Right atrium auricular region (tissue), 2 donors: ENCODE measurements at places on chromosomes 5 and 9. TPM values are rescaled to one million over a fixed set of nuclear protein-coding genes. Genes with fewer than 3 reads are reported as not detected.

- DNase-seq = no peak
Measured at GRCh38 chr9:69535286-69535832, 136.8 kb downstream of the APBA1 start.

NLN gene
- 5.9 TPM for total RNA-seq

GRCh38 chr9:107504585-107505455 lies 15.3 kb upstream of the KLF4 start:
- DNase-seq = peak; percentile 81

DNA sequence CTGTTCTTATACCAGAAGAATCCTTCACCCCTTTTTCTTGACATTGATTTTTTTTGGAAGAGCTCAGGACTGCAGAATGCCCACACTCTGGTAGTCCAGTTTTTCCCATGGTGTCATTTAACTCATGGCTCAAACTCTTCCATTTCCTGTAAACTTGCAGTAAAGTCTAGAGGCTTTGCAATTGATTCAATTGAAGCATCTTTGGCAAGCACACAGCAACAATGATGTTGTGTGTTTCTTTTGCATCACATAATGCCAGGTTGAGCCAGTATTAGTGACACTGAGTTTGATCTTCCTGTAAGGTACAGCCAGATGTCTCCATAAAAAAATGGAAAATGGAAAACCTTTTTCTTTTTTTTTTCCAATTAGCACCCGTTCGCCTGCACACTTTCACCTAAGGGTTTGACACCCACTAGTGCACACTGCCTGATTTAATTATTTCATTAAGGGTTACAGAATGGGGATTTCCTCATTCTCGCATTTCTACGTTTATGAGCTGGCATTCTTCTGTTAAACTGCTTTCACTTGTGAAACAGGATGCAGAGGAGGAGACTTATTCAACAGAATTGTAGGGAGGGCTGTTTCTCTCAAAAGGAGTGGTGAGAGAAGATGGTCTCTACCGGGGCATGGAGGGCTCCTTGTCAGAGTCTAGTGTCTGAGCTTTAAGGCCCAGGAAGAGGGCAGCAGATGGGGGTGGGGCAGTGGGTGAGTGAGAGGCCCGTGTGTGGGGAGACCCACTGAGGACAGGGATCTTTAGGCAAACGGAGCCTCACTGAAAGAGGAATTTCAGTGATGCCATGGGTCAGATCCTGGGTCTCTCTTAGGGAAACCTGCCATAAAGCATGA lies 2.2 kb upstream of the S1PR3 start:
- DNase-seq = no peak

DNA sequence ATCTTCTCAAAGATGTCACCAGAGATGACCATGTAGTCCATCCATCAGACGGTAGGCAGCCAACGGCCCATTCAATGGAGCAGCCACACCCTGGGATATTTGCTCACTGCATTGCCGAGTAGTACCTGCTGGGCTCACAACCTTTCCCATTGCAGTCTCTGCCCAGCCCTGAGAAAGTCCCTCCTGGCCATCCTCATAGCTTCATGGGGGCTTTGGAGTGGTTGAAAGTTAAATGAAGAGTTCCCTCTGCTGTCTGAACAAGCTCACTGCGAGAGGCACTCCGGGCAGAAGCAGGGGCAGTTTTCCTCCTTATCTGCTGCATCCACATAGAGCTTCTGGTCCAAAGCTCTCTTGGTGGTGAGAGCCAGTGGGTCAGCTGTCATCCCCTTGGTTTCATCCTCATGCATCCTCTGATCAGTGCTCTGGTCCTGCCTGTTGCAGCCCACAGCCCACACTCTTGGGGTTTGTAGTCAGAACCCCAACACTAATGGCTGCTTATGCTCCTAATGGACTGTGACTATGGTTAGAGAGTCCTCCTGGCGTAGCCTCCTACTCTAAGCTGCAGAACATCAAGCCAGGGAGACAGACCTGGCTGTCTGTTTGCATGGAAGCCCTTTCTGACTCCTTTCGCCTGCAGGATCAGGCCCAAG lies 23.3 kb downstream of the TNFSF8 start:
- no peak for DNase-seq

- DNase-seq = no peak
Measured at GRCh38 chr9:124769549-124770358, 1.4 kb downstream of the NR6A1 start.
